ENCODE measurements at places on chromosomes 1 and 21.
A peak's percentile ranks its signal among the peaks of the same experiment; 100 is the strongest.

- no peak for DNase-seq
Measured at GRCh38 chr21:35394634-35395369, 345.7 kb upstream of the RUNX1 start.

DNA sequence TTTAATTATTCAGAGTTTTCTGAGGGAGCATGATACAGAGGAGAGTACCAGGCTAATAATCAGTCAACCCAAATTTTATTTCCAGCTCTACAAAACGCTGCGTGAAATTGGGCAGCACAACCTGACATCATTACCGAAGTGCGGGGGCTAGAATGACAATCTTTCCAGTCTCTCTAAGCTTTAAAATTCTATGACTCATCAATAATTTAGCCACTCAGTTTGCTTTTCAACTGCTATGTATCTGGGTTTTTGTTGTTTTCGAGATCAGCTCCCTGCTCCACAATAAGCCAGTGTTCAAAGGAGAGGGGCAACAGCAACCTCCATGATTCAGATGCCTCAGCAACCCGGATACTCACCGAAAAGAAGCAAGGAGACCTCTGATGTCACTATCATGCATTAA lies 13.9 kb downstream of the SORT1 start:
- DNase-seq, result no peak

DNA sequence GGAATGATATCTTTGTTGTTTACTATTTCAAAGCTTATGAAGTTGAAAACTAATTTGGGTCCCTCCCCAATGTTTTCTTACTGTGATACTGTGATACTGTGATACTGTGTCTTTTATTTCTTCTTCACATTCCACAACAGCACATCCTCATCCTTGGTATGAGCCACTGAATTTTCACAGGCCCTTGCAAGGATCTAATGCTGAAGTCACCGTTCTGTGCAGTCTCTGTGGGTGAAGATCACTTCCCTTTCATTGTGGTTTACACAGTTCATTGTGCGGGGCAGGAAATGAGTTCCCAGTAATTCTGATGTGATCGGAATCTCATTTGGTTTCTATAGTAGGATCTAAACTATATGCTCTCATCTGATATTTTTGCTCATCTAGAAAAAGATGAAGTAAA lies 32.1 kb upstream of the PAXBP1 start:
- no peak for DNase-seq

- peak; percentile 62 for DNase-seq
Measured at GRCh38 chr1:178501705-178502329, 5.1 kb upstream of the CLEC20A start.

DNA sequence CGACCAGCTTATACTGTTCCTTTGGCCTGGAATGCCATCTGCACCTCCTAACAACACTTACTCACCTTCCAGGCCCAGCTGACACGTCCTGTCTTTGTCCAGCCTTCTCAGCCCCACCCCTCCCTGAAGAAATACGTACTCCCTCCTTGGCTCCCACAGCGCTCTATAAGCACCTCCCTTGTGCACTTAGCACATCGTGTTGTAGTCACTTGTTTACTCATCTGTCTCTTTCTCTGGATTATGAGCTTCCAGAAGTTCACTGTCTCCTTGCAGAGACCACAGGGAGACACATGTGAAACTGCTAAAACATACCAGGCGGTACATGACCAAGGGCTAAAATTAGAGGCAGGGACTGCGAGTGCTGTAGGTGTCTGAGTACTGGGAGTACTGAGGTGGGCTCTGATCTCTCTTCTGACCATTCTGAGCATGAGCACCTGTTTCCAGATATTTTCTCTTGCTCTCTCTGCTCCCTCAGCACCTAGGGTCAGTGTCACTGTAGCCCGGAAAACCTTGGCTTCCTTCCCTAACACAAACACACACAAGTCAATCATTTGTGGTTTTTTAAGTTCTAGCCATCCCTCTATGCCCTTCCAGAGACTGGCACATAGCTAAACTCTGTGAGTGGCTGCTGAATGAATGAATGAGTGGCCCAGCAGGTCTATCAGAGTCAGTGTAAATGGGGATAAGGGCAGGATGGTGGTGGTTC lies 5.1 kb downstream of the DCST1 start:
- DNase-seq, result no peak

- DNase-seq, result no peak
Measured at GRCh38 chr1:156444407-156445001, 56.1 kb downstream of the MEF2D start.

DNA sequence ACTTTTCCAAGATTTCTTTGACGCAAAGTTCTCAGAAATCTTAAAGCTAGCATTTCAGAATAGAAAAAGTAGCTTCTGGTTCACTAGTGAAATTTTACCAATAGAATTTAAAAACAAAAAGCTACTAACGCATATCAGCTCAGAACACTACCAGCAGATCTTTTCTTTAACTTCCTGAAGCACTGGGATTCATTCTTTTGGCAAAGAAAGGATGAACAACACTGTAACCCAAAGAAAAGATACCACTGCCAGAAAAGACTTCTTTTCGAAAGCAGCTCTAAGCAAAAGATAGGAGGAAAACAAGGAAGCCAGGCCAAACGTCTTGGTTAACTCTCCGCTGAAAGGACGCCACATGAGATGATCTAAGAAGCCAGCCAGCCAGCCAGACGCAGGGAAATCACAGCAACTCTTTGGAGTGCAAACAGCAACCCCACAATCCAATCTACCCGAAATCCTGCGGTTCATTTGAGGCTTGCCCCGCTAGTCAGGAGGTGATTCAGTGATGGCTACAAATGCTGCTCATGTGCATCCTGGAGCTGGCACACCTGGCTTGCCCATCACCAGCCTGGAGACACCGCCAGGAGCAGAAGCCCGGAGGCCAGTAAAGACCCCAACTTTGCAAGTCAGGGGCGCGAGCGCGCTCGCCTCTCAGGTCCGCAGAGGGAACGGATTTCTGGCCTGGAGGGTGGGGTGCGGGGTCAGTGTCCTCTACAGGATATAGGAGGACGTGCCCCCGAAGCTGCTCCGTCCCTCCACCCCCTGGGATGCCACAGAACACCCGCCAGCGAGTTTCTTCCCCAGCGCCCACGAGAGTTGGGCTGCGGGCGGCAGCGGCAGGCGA lies 812 bp downstream of the NBPF1 start:
- peak; percentile 76 for DNase-seq

DNA sequence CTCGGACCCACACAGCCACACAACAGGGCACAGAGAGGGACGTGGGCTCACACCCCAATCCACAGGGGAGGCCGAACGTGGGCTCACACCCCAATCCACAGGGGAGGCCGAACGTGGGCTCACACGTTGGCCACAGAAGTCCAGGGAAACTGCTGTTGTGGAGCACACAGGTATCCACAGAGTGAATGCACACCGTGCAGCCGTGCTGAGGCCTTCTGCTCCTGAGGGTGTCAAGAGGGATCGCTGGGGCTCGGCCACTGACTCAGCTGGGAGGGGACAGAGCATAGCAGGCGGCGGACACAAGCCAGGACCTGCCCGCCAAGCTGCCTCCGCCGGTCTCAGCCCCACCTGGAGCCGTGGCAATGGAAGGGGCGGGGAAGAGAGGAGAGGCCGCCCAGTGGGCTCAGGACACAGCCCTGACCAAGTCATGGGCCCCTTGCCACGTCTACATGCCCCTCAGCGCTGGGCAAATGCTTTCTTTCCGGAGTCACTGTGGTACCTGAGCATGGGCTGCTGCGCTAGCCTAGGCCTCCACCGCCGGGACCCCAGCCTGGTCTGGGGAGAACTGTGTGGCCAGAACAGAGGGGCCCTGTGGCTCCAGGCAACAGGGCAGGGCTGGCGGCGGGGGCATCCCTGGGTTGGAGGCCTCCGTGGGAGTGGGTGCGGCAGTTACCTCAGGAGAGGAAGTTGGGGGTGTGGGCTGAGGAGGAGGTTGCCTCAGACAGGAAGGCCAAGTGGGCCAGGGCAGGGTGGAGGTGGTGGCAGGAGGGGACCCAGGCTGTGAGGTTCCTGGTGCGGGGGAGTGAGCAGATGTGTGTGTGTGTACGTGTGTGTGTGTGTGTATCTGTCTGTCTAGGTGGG lies 1.2 kb downstream of the SYTL1 start:
- peak; percentile 72 for DNase-seq

GRCh38 chr1:230160957-230161771 lies 94.1 kb downstream of the GALNT2 start:
- DNase-seq, result no peak

GRCh38 chr1:208601561-208601960 lies 357.4 kb upstream of the PLXNA2 start:
- no peak for DNase-seq

- DNase-seq, result no peak
Measured at GRCh38 chr1:101153692-101154091, 83.1 kb upstream of the S1PR1 start.

All from activated T-cell treated with anti-CD3 and anti-CD28 coated beads, Interleukin-2, amount 50 U/mL, for 24 hours (primary cell).